ENCODE measurements at places on chromosomes 5 and 9.

- DNase-seq = no peak
Measured at GRCh38 chr9:103287361-103287760, 292.2 kb downstream of the CYLC2 start.

DNA sequence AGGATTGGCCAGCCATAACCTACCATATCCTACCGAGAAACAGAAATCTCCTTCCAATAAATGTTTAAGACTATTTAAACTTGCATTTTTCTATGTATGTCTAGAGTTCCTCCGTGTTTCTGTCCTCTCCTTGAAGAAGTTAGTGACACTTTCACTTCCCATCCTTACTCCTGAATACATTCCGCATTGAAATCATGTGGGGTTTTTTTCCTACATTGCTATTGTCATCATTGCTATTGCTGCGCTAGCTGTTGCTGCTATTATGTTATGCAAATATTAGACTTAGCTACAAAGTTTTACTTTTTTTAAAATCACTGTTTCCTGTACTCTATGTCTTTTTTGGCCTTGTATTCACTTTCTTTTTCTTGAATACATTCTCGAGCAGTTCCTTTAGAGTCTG, 83.3 kb upstream of the NEK6 start:
- no peak for DNase-seq

DNA sequence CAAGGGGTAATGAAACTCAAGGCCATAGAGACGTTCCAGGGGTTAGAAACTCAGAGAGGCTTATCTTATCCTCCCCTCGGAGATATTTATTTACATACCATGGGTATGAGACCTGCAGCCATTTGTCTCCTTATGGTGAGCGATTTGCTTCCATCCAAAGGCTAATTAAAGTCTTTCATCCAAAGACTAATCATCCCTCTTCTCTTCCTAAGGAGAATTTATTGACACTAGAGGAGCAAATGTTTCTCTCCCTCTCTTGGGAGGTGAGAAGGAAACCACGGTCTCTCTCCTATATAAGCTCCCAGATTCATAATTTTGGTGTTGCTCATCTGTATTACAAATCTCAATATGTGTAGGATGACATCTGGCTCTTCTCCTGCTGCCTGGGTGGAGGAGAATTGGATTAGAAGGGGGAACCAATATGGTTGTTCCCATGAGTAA, 31.0 kb upstream of the RPS23 start:
- DNase-seq = no peak

DNA sequence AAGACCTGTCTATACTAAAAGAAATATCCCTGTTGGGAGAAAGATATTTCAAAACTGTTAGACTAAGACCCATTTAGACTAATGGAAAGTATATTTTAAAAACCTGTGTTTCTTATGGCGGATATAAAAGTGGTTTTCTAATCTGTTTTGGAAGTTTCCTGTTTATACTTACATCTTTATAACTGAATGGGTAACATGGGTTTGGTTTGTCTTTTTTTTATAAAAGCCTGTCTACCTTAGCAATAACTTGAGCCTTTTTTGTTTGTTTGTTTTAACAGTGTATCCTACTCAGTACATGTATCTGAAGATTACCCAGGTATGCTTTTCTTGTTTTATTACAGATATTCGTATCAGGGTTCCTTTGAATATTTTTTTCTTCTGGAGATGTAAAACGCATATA, 83.4 kb downstream of the PARP8 start:
- no peak for DNase-seq

DNA sequence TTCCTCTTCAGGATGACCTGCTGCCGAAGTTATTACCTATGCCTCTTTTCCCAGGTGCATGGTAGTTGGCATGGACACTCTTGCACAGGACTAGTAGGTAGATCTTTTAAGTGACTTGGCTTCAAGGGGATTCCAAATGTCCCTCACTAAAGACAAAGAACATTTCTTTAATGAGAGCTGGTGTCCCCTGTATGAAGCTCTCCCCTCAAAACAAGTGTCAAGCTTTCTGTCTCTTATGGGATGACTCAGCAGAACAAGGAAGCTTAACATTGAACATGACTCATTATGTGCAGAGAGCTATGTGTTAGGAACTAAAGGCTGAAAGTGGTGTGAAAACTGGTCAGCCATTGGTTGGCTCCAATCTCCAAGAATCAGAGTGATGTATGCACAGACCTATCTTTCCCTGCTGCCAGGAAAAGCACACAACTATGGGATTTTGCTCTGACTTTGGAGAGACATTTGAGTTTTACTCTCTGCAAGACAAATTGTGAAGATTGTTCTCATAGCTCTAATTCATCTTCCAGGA, 120.5 kb downstream of the PRDM6 start:
- DNase-seq = no peak

DNA sequence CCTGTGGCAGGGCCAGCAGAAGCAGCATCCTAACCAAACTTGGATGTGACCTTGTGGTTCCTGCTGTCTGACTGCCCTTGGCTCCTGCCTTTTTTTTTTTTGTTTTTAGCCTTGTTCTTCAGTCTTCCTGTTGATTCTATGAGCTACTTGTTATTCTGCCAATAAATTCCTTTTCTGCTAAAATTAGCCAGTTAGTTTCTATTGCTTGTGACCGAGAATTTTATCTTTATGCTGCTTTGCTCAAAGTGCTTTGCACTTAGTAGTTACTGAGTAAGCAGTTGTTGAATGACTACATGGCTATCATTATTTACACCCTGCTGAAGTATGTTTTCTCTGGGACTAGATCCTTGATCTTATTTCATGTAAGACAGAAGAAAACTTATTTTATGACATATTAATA, 20.8 kb upstream of the ATG10 start:
- no peak for DNase-seq

DNA sequence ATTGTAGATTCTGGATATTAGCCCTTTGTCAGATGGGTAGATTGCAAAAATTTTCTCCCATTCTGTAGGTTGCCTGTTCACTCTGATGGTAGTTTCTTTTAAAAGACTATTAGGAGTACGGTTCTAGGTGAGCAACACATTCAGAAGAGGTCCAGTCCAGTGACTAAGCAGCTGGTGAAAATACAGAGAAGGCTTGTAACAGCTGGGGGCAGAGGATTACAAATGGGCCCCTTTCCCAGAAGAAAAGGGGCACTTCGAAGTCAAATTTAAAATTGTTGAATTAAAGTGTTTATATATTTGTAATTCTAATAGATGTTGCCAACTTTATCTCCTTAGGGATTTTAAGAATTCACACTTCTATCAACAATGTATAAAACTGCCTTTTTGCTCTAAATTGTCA, 720.5 kb downstream of the TLE4 start:
- DNase-seq = no peak

GRCh38 chr9:90102292-90102901, 497.6 kb downstream of the GADD45G start:
- DNase-seq = peak; percentile 86

All from NCI-H774 (cell line).